ENCODE measurements at places on chromosomes 12 and 14. TPM values are rescaled to one million over a fixed set of nuclear protein-coding genes. Genes with fewer than 3 reads are reported as not detected.

DNA sequence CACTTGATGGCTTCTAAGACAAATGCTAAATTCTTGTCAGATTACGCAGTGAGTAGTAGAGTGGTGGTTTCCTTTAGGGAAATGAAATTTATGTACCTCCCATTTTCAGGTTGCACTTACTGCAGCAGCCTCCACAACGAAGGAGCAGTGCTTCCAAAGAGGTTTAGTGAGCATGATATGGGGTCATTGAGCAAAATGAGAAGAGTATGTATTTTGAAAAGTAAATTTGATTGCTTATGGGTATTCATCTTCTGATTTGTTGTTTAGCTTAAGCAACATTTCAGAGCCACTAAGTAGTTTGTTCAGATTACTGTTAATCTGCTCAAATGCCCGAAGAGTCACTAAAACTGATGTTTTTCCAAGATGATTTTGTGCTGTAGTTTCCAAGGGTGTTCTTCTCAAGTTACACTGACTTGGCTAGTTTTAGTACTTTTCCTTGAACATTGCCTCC lies 493.6 kb downstream of the PCNX1 start:
- DNase-seq = no peak

ANKRD33 gene
- not detected for total RNA-seq

DNA sequence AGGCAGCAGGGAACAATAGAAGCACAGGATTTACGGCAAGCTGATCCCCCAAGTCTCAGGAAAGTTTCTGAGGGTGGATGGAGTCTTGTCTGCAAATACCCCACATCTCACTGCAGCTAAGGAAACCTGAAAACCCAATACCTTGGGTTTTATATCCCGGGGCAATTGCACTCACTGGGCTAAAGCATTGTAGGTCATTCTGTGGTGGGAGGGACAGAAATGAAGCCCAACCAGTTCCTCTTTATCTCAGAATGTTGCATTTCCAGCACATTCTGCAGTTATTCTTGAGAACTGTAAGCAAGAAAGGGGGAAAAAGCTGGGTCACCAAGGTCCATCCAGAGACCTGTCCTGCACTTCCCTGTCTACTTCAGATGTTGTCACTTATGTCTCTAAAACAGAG lies 39.8 kb downstream of the C12orf42 start:
- DNase-seq = no peak

PRKD1 gene
- total RNA-seq = not detected

DNA sequence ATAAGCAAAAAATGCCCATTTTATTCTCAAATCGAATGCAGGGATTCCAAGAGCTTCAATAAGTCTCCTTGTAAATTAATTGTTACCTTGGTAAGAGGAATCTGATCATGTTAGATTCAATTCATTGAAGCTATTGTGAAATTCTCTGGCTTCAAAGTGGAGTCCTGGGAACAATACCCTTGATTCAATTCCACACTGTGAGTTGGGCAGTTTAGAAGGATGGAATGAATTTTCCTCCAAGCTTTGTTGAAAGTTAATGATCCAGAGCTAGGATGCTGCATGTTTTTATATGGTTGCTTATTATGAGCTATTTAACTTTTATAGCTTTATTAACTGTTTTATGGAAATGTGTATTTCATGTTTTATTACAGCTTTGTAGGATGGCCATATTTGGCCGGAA lies 89.9 kb upstream of the IGF1 start:
- DNase-seq = no peak

GRCh38 chr12:68370006-68370590 lies 37.9 kb upstream of the MDM1 start:
- DNase-seq = no peak

SLC8A3 gene
- total RNA-seq = 0.54 TPM

SERPINA5 gene
- not detected for total RNA-seq

- DNase-seq = no peak
Observed at GRCh38 chr14:29955087-29955486, 27.4 kb upstream of the PRKD1 start.

DNA sequence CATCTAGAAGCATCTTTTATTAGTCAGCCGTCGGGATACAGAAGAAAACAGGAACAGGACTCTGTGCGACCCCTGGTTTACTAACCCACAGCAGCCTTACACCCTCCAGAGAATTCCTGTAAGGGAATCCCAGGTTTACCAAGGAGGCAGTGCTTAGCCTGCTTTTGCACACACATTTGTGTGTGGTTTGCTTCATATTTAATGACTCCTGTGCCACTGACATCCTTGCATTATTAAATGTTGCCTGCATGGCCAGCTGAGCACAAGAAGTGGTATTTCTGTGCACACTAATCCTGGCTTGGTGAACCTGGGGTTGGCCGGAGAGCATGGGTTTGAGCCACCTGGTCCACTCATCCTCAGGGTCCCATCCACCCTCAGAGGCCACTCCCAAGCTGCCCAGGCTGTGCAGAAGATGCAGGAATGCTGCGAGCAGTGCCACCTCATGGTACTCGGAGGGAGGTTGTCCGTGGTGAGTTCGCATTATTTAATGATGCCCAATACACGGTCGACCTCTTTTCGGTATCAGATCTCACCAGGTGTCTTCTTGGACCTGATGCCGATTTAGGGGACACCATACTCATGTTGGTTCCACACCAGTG lies 152.4 kb upstream of the RTL1 start:
- no peak for DNase-seq

ACVRL1 gene
- not detected for total RNA-seq

GRCh38 chr14:75084513-75084912 lies 15.1 kb downstream of the ZC2HC1C start:
- no peak for DNase-seq

DNA sequence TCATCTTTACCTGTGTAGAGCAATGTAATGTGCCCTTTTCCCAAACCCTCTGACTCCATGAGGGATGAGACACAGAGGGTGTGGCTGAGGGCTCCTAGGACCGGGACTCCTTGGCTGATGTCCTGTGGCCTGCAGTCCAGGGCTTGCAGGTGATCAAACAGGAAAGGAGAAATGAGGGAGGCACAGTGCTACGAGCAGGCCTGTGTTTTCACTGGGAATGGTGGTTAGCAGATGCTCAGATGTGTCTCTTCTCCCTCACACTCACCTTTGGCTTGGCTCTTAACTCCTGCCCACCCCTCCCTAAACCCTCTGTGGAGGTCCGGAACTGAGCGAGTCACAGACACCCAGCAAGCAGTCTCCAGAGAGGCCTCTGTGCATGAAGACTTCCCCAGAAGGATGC lies 254.4 kb downstream of the DAD1 start:
- DNase-seq = no peak

- DNase-seq = peak; percentile 80
Observed at GRCh38 chr14:80954687-80955299, 628 bp upstream of the TSHR start.

DNA sequence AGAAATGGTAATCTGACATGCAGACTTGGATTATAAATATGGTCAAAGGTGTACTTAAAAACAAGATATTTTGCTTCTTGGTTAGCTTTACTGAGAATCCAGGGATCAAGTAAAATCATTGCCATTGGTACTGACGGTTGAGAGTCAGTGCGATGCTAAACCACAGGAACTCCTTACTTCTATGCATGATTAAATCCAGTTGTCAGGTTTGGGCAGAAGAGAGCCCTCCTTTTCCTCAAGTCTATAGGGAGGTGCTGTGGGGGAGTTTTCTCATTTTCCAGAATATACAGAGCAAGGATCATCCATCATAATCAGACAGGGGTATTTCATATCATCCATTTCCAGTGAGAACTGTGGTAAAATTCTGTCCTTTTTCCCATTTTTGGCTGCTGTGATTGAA lies 839.1 kb downstream of the NRXN3 start:
- no peak for DNase-seq

CLEC4C gene
- not detected for total RNA-seq

DNA sequence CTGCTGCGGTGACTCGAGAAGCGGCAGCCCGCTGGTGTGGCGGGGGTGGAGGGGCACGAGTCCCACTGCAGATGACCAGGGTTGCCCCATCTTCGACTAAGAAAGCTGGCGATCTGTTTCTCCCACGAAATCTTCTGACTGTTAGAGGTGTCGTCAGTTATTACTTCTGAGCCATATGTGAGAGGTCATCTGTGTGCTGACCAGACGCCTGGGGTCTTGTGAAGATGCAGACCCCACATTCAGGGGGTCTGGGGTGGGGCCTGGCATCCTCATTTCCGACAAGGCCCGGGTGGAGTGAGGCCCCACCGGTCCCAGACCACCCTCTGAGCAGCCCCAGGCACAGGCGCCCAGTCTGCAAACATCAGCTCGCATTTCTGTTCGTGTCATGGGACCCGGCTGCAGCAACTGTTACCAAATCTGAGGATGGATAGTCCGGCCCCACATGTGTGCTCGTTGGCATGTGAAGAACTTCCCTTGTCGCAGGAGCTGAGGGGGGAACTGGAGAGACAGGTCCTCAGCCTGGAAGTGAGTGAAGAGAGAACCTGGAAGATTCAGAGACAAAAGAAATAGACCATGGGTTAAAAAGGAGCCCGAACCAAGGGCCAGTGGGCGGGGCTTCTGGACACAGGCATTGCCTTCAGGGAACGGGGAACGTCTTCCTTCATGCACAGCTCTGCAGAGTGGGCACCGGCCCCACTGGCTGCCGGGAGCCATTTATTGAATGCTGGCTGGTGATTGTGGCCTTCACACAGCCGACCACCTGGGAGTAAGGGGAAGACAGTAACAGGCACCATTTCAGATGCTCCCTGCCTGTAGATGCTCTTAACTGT lies 135.2 kb downstream of the ADGRD1 start:
- DNase-seq = no peak

DNA sequence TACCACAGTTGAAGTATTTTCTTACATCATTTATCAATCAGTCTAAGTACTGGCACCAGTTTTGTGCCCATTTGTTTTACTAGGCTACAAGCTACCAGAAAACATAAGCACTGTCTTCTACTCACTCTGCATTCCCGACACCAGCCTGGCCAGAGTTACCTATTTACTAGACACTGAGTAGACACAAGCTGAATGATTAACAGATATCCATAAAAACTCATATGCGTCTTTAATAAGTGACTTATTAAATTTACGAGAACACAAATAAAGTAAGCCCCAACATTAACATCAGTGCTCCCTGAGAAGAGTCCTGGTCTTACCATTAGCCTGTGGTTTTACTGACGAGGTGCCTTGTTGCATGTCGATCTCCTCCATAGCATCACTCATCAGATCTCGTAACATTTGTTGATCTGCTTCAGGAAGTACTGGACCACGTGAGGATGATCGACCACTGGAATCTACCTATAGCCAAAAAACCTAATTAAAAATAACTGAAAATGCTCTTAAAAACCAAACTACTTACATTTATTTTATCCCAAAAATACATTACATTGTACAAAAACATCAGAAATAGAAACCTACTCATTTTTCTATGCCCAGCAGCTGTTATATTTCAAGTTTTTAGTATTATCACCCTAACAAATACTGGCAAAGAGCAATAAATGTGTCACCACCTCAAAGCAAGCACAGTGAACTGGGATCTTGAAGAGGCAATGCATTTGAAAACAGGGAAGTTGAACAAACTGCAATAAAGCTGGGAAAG lies 53.3 kb downstream of the BDKRB1 start:
- no peak for DNase-seq

ARHGEF40 gene
- total RNA-seq = 0.23 TPM

GRCh38 chr12:105814283-105814682 lies 324.5 kb downstream of the NUAK1 start:
- no peak for DNase-seq

DNA sequence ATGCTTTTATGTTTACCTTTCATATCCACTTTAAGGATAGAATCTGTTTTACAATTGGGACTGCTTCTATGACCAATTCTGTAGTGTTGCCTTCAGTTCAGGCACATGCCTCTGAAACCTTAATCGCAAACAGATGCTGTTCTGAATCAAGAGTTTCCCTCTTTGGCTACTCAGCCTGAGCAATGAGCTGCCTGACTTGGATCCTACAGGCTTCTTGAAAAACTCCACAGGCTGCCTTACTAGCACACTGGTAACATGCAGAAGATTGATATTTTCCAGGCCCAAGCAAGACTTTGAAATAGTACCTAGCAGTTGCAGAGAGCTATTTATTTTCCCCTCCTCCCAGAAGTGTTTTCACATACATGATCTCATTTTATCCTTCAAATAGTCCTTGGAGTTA lies 34.8 kb upstream of the PMCH start:
- DNase-seq = no peak

- DNase-seq = no peak
Observed at GRCh38 chr12:98808243-98808875, 163.3 kb downstream of the APAF1 start.

DNA sequence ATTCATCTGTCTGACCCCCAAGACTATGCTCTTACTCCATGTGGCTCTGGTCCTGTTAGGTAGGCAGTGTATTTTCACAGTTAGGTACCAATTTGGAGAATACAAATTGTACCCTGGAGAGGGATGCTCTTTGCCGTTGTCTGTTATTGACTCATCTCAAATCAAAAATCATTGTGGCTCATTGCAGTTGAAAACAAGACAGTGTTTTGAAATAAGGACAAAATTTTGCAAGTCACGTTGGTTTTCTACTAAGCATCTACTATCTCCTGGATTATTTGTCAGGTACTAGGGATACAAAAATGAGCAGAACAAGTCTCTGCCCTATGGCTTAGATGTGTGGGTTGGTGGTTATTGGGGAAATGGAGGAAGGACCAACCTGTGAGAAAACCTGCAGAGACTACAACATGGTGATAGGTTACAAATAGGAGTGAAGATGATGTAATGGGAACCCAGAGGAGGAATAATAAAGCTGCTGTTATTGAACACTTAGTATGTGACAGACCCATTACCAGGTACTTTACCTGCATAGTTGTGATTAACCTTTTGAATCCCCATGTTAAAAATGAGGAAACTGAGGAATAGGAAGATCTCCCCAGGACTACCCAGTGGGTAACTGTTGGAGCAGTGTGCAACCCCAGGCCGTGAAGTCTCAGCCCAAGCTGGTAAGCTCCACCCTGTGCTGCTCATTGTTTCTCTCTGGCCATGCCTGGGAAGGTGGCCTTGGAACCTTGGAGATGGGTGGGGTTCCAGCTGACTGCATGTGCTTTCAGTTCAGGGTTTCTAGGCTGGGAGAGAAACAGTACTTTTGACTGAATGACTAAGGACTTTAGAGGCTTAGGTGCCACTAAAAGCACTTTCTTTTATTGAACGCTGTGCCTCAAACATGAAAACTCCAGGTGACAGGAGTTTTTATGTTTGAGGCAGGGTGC lies 72.9 kb upstream of the SRSF5 start:
- no peak for DNase-seq
